ENCODE measurements at places on chromosomes 6 and 20. TPM values are rescaled to one million over a fixed set of nuclear protein-coding genes. Genes with fewer than 3 reads are reported as not detected.

DNA sequence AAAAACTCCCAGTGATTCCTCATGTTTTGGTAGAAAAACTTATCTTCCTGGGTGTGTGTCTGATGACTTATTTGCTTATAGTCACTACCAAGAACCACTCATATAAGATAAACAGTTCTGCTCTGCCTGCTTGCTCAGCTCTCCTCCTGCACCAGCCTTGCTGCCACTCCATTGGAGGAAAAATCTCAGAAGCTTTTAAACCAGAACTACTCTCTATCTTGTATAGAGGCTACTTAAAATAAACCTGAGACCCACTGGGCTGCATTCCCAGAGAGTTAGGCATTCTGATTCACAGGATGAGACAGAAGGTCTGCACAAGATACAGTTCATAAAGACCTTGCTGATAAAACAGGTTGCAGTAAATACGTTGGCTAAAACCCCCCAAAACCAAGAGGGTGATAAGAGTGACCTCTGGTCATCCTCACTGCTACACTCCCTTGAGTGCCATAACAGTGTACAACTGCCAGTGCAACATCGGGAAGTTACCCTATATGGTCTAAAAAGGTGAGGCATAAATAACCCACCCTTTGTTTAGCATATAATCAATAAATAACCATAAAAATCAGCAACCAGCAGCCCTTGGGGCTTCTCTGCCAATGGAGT, 728.3 kb downstream of the EPHA7 start:
- DNase-seq: no peak

The LY6G5B gene
- 19.4 TPM for total RNA-seq

The FAM210B gene
- 8.1 TPM for total RNA-seq

- DNase-seq: peak; percentile 81
Observed at GRCh38 chr6:163956571-163957407, 542.3 kb downstream of the QKI start.

The PDSS2 gene
- 15.8 TPM for total RNA-seq

DNA sequence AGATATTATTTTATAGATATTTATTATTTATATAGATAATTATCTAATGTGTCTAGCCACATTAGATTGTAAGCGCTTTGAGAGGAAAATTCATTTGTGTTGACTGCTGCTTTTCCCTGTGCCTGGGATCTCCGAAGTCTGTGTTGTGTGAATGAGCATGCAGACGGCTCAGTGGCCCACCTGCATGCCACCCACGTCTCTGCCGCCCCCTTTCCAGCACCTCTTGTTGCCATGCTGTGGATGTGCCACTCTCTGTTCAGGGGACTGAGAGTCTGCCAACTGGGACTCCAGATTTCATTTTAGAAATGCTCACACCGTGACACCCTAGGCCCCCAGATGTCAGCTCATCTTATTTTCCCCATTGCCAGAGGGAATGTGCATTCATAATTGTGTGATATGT, 139.7 kb downstream of the JARID2 start:
- no peak for DNase-seq

- no peak for DNase-seq
Observed at GRCh38 chr20:8994045-8994444, 74.8 kb upstream of the PLCB4 start.

GRCh38 chr6:111803804-111804203, 69.4 kb downstream of the FYN start:
- DNase-seq: no peak

- no peak for DNase-seq
Observed at GRCh38 chr6:47454713-47455396, 22.7 kb upstream of the CD2AP start.

The FOXF2 gene
- 0.13 TPM for total RNA-seq

The TFAP2A gene
- total RNA-seq: 19.1 TPM

The PROCR gene
- 2.1 TPM for total RNA-seq

The PRDM13 gene
- 0.58 TPM for total RNA-seq

Data from A673 (cell line).